ENCODE measurements at places on chromosomes 3 and 15.

GRCh38 chr15:45702041-45702440 lies 67.2 kb downstream of the SQOR start:
- DNase-seq, result no peak

DNA sequence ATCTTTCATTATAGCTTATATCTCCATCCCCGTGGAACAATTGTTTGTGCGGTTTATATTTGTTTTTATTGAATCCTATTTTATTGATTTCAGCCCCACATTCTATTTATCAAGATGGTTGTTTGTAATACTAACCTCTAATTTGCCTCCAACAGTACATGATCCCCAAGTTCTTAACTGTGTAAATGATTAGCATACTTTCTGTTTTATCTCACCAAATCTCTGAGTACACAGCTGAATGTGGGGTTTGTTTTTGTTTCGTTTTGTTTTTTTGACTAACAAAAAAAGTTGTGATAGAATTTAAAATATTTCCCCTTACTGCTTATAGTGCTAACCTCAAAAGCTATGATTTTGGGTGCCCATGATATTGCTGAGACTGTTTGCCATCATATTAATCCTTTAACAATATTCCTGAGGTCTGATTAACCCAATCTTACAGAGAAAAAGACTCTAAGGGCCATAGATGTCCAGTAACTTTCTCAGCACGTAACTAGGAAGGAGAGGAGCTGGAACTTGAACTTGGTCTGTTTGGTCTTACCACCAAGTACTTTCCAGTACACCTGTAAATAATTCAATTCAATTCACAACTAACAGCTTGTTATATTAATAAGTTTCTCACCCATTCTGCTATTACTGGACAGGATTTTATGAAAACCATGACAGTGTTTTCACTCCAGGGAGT lies 789.8 kb downstream of the TUSC7 start:
- DNase-seq, result no peak

GRCh38 chr3:155362808-155363689 lies 69.6 kb upstream of the STRIT1 start:
- no peak for DNase-seq

DNA sequence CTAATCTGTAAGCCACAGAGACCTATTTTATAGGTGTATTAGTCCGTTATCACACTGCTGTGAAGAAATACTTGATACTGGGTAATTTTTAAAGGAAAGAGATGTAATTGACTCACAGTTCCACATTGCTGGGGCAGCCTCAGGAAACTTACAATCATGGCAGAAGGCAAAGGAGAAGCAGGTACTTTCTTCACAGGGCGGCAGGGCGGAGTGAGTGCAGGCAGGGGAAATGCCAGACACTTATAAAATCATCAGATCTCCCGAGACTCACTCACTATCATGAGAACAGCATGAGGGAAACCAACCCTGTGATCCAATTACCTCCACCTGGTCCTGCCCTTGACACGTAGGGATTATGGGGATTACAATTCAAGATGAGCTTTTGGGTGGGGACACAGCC lies 108.7 kb downstream of the GALK2 start:
- DNase-seq, result no peak

DNA sequence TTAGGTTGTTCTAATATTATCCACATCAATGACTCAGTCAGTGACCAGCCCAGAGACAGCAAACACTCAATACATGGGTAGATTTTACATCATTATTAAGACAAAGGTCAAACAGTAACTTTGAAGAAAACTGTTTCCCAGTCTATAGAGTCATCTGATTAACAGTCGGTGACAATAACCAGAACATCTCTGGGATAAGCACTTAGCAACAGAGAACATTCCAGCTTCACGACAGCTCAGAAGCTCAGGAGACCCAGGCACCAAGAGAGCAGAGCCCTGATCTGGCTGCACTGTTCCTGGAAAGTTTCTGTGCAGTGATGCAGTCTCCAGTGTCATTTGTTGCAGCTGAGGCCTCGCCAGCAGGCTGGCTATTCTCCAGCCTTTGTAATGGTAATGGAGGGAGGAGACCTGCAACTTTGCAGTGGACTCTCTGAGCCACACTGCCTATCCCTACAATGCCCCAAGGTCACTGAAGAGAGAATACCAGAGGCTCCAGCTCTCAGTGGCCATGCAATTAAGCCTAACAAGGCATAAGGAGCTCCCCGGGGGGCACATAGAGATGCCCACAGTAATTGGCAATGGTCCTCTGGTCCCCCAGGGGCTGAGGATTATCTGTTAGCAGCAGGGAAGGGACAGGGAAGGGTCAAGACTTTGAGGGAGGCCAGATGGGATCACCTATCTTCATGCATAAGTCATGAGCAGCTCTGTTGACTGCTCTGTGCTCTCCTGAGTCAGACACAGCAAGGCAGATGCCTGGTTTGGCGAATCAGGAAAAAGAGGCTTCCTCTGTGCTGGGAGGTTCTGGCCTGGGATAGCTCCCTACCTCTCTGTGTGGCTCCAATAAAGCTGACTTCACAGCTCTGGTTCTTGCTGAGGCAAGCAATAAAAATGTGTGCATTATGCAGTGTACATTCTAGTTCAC lies 163.6 kb downstream of the CTNNB1 start:
- no peak for DNase-seq

GRCh38 chr3:25103391-25103790 lies 324.7 kb upstream of the RARB start:
- no peak for DNase-seq

- no peak for DNase-seq
Observed at GRCh38 chr15:60797444-60798040, 318.6 kb upstream of the ICE2 start.

- DNase-seq, result no peak
Observed at GRCh38 chr3:23094890-23095462, 108.2 kb upstream of the UBE2E2 start.

DNA sequence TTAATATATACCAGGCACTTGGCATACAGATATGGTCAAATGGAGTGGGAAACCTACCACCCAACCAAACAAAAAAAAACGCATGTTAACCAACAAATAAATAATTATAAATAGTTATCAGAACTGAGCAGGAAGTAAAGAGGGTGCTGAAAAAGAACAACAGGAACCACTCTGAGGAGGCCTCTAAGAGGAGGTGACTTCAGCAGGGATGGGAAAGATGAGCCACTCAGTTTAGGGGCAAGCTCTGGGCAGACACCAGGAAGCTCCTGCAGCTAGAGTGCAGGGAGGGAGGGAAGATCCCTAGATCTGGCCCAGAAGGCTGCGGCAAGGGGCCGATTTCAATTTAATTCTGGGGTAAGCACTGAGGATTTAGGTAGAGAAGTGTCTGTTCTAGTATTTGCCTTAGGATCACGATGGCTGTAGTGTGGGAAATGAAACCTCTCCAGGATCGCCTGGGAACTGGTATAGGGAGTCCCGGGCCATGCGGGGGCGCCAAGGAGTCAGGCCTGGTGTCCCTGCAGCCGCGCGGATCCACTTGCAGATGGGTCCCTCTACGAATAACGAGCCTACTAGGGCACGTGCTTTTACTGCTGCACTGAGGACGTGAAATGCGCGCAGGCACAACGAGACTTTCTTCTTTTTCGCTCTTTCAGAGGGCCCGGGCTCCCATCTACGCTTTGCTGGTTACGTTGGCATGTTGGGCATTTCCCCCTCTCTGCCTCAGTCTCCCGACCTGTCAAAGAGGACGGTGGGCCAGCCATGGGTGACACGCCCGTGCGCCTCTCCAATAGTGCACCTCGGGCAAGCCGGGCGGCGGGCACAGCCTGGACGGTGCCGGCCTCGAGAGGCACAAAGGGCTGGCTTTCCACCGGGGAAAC lies 1.5 kb upstream of the LIMD1 start:
- peak; percentile 64 for DNase-seq

DNA sequence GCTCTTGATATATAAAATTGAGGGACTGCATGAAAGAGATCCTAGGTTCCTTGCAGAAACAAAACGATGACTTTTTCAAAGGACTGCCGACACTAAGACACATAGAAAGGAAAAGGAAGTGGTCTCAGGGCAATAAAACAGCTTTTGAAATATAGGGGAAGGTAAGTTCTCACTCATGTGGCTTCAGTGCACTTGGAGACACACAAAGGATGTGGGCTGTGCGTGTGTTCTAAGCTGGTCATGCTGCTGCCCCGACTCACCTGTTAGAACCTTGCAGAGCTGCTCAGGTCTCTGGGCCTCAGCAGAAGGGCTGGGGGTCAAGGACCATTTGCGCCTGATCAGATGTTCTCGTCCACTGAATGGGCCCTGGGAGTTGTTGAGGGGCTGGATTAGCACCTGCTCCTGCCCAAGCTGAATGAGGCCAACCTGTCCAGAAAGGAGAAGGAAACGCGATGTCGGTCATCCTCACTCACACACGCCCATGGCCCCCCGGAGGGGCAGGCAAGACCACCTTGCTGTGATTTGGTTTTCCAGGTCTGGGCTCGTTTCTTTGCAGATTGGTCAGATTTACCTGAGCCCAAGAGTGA lies 11.1 kb downstream of the ADAMTS17 start:
- DNase-seq, result peak; percentile 49

- no peak for DNase-seq
Observed at GRCh38 chr3:172129498-172129849, 90.1 kb downstream of the FNDC3B start.

DNA sequence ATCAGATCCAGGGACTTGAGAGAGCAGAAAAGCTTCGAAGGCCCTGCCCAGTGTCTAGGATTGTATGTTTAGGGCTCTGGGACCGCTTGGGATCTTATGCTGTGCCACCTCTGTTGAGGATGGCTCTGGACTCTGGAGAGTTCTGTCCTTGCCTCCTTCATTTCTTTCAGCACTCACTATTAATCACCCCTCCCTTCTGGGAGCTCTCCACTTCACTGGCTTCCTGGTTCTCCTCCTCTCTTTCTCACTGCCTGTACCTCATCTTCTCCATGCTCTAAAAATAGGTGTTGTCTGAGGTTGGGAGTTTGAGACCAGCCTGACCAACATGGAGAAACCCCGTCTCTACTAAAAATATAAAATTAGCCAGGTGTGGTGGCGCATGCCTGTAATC lies 17.3 kb downstream of the MAPKBP1 start:
- DNase-seq, result no peak

- DNase-seq, result no peak
Observed at GRCh38 chr15:77455696-77456321, 35.1 kb downstream of the HMG20A start.

DNA sequence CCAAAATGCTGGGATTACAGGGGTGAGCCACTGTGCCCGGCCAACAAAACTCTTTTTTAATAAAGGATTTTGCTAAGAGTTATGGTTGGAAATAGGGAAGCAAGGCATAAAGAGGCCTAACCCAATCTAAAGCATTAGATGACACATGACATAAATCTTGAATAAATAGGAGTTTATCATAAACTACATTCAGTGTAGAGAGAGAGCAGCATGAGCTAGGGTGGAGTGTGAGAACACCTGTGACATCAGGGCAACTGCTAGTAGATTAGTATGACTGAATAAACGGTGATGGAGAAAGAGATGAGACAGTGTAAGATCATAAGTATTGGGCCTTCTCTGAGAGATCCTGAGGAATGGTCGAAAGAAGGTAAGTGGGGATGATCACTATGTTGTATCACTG lies 63.7 kb downstream of the DPPA2 start:
- DNase-seq, result no peak

Data from activated gamma-delta T cell treated with Interleukin-2 at 50 U/mL for 16 hours (primary cell).